ENCODE measurements at places on chromosomes 2 and 18.
A peak's percentile ranks its signal among the peaks of the same experiment; 100 is the strongest.

DNA sequence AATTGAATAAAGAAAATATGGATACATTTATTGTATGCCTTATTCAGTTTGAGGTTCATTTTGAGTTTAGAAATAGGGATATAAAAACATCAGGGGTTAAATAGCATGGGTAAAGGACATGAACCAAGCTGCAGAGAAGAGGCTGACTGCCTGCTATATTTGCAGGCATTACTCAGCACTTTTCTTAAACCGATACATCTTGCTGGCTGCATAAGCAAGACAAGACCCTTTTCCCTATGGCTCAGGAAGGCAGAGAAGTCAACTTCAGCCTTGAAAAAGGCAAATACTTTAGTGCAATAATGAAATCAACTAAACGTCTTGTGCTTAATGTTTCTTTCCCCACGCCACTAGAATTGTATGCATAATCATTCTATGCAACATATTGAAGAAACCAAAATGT lies 36.4 kb downstream of the SCN1A start:
- no peak for DNase-seq

- DNase-seq, result no peak
Measured at GRCh38 chr2:25529034-25529433, 144.3 kb downstream of the DTNB start.

- no peak for DNase-seq
Measured at GRCh38 chr2:176648700-176649297, 379.6 kb downstream of the MTX2 start.

DNA sequence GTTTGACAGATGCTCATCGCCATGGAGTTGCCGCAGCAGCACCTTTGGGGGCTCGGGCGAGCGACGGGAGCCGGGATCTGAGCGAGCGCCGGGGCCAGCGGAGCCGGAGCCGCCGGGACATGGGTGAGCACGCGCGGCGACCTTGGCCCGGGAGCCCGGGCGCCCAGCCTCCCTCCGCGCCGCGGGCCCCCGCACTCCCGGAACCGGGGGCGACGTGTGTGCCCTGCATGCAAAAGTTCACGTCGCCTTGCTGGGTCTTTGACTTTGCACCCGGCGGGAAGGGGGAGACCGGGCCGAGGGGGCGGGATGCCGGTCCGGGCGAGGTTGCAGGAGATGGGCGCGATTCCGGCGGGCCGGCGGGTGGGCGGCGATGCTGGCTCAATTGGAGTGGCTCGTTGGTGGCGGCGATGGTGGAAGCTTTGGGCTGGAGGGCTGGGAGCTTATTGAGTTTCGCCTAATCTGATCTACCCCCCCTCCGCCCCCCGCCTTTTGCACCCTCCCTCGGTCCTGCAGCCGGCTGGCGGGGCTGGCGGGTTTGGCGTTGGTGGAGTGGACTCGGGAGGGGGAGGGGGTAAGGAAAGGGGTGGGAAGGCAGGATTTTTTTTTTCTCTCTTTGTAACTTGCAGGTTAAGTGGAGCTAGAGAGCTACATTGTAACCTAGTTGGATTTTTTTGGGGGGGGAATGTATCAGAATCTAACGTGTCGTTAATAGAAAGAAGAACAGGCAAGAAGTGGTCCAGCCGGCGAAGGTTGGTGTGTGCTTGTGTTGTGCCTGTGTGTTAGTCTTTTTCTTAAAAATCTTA lies at the start of gene SETBP1:
TSS of gene SETBP1 (plus strand) at position 616 of the 803 bp plus-strand sequence. CDS start 20,459 bp downstream, outside the sequence.
- peak; percentile 48 for DNase-seq

DNA sequence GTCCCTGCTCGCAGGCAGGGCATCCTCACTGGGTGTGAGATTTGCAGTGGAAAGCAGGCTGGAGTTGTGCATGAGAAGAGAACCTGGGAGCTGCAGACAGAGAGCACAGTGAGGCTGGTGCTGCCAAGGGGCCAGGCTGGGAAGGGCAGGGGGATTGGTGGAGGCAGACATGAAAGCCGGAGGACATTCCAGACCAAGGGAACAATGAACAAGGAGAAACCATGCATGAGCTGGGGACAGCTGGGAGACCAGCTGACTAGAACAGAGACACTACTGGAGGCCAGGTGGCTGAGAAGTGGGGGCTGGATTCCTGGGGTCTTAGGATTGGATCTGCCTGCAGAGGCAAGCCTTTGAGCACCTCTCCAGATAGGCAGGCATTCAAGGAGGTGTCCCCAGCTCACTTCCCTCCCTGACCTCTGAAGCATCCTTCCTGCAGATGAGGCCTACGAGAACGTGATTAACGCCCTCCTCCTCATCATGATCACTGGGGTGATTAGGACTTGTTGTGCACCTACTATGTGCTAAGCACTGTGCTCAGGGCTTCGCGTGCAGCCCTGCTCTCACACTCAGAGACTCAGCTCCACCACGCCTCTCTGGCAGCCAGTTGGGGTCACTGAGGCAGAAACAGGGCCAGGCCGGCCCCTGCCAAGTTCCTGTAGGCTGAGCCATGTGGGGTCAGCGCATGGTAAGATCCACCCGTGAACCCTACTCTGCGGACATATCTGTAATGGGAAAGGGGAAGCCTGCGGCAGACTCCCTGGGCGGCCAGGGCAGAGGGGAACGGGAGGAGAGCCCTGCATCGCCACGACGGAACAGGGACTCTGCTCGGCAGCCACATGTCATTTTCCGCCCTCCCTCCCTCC lies 74.8 kb upstream of the SLC66A3 start:
- no peak for DNase-seq

GRCh38 chr2:232898592-232899543 lies 28.8 kb downstream of the SNORC start:
- DNase-seq, result no peak

- DNase-seq, result no peak
Measured at GRCh38 chr2:168608796-168609195, 152.7 kb downstream of the CERS6 start.

GRCh38 chr18:23238651-23239349 lies 103.5 kb downstream of the CABLES1 start:
- no peak for DNase-seq

DNA sequence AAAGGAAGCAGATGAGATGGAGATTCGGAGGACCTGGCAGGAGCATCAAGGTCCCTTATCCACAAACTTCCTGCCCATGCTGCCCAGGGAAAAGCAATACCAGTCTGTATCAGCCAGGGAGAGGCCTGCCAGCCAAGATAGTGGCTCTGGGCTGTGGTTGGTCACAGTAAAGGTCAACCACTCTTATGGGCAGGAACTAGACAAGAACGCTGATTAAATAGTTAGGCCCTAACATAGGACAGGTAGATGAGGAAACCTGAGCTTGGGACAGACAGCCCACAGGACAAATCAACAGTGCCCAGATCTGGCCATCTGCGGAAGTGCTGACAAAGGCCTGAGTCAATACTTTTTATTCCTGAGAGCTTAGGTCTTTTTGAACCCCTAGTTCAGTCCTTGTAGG lies 10.7 kb downstream of the PSTPIP2 start:
- DNase-seq, result no peak

GRCh38 chr2:3117650-3118216 lies 259.9 kb downstream of the EIPR1 start:
- DNase-seq, result no peak

DNA sequence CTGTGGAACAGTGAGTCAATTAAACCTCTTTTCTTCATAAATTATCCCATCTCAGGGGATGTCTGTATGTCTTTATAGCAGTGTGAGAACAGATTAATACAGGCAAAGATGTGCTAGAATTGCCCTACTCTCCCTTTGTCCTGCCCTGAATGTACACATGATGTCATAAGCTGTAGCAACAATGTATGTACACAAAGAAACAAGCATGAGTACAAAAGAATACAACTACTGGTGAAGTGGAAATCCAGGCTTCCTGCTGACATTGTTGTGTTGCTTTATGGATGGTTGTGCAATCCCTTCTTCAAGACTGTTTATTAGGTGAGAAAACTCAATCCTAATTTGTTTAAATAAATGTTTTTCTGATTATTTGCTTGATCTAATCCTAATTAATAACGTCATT lies 446.6 kb downstream of the DSC3 start:
- no peak for DNase-seq

- no peak for DNase-seq
Measured at GRCh38 chr2:65835975-65836549, 403.7 kb upstream of the SPRED2 start.

GRCh38 chr2:167860082-167860481 lies 387.3 kb downstream of the STK39 start:
- DNase-seq, result no peak

GRCh38 chr18:48827291-48828193 lies 123.2 kb downstream of the SMAD7 start:
- DNase-seq, result no peak

DNA sequence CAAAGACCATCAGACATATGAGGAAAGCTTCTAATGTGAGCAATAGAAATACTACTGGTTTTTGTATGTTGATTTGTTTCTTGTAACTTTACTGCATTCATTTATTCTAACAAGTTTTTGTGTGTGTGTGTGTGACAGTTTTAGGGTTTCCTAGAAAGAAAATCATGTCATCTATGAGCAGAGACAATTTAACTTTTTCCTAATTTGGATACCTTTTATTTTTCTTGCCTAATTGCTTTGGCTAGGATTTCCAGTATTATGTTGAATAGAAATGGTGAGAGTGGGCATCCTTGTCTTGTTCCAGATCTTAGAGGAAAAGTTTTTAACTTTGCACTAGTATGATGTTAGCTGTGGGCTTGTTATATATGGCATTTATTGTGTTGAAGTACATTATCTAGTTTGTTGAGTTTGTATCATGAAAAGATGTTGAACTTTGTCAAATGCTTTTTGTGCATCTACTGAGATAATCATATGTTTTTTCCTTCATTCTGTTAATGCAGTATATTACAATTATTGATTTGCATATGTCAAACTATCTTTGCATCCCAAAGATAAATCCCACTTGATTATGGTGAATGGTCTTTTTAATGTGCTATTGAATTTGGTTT lies 117.3 kb upstream of the CDC42EP3 start:
- no peak for DNase-seq

- DNase-seq, result no peak
Measured at GRCh38 chr2:105376789-105377240, 22.0 kb downstream of the FHL2 start.

DNA sequence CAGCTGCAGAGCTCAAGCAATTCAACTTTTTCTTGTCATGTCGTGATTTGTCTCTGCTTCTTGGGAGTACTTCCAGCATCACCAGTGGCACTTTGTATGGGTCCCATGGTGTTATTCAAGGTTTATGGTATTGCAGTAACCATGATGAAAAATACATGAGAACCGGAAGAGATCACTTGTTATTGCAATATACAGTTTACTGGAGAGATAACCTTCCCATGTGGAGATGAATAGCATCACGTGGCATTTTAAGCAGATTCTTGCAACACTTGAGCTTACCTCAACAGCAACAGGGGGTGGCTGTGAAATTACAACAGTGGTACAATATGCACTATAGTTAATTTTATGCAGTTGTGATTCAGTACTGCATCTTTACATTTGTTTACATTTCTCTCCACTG lies 97.4 kb downstream of the APOB start:
- DNase-seq, result no peak

DNA sequence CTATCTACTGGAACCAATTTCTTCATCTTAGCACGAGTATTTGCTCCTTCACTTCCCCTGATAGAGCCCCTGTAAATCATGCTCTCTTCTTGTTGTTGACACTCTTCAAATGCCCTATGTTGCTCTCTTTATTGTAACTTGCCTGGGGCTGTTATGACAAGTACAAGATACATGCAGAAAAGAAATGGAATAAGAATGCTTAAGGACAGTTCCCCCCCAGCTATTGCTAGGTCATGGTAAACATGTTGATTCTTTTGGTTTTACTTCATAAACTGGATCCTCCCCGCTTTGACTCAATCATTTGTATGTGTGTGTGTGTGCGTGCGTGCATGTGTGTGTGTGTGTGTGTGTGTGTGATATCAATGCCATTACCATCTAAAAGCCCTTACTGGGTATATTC lies 368.5 kb upstream of the CNTNAP5 start:
- DNase-seq, result no peak

DNA sequence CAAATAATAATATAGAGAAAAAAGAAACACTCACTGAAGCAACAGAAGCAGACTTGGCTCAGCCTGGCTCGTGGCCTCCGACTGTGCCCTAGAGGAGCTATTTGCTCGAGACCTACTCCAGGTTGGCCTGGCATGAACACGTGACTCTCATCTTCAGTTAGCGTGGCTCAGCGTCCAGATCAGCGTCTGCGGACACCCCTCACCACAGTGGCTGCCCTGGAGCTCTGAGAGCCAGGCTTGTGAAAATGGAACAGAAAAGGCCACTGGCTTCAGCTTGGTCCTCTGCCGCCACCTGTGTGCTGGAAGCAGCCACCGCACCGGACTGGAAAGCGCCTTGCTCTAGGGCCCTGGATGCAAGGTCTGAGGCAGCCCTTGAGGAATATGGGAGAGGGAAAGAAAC lies 1184.0 kb upstream of the GYPC start:
- DNase-seq, result no peak

DNA sequence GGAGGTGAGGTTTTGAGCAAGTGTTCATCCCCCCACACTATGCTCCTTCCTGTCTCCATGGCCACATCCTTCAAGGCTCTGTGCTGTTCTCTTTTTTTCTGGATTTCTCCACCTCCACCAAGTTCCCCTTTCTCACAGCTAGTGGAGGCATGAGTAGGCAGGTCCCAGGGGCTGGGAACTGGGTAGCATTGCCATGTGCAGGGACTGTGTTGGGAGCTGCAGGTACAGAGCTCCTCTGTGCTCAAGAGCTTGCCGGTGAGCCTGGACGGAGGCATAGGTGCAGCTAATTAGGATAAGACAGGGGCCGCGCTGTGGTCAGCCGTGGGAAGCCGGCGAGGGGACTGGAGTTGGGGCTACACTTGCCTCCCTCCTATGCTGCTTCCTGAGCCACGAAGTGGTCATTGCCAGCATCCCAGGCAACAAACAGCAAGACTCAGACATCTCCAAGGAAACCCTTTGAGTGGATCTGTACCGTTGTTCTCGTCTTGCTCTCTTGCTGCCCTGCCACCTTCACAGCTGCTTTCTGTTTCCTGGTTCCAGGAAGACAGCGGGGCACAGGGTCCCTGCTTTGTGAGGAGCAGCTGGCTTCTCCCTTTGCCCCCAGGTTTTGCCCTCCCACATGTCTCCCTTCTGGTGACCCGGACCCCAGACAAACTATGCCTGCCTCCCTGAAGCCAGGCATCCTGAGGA lies 36.9 kb downstream of the ATOH8 start:
- no peak for DNase-seq

All from activated CD4-positive, alpha-beta memory T cell treated with anti-CD3 and anti-CD28 coated beads, Interleukin-2, amount 10 ng/mL, durations not matched to agents 7 days and 5 days (primary cell).